Inflammatory macrophage (primary cell): ENCODE measurements at places on chromosomes 7 and 10.
A peak's percentile ranks its signal among the peaks of the same experiment; 100 is the strongest.

DNA sequence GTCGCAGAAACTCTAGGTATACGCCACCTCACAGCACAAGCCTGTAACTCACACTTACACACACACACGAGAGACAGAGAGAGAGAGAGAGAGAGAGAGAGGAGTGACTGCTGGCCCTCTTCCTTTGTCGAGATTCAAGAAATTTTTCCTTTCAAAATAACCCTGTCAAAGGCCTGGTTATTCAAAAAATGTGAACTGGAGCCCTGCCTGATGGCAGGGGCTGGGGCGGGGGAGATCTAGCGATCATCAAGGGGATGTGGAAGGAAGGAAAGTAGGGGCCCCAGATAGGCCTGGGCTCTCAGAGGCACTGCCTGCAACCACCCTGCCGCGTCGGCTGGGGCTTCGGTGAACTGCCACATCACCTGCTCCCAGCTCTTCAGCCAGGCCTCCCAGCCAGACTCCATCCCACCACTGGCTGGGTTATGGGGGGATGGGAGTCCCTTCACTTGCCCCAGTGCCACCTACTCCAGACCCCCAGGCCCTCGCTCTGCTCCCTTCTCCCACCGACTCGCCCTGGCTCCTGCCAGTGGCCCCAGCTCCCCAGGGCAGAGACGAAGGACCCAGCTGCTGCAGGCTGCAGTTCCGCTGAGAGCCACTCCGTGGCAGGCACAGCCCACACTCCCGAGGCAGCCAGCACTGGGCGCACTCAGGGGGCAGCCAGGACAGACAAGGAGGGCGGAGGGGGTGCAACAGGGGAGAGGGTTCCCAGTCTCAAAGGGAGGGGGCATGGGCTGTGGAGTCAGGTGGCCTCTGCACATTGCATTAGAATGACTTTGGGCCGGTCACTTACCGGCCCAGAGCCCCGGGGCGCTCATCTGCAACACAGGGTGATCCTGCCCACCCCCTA lies 15.3 kb downstream of the KCNH2 start:
- DNase-seq = peak; percentile 20

GRCh38 chr10:83978681-83979383 lies 160.5 kb upstream of the GHITM start:
- no peak for DNase-seq

DNA sequence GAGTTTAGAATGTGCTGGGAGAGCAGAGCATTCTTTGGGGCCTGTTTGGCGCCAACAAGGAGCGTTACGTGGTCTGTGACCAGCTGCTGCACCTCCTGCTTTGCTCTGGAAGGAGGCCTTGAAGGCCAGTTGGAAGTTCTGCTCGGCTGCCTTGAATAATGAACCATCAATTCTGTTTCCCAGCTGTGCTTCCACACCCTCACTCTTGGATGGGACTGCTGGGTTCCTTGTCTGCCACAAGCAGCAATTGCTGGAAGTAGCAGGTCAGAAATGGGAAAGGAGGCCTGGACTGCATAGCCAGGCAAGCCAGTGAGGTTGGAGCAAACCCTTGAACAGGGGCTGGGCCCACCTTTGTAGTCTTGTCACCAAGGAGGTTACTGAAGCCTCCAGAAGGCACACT lies 86.6 kb upstream of the INSYN2A start:
- DNase-seq = no peak

DNA sequence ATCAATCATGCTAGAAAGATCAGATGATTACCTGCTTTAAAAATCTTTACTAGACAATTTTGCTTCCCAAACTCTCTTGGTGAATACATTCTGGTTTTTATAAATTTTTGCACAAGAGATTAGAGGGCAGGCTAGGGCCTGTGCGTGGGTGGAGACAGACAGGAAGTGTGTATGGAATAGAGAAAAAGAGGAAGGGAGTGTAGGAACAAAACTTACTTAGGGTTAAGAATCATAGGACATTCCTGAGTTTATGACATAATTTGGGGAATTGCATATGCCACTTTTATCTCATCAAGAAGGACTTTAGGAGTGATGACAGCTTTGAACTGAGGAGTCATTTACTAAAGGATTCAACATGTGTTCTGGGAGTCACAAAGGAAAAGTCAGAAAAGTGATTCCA lies 31.3 kb downstream of the LAMB1 start:
- DNase-seq = peak; percentile 65

DNA sequence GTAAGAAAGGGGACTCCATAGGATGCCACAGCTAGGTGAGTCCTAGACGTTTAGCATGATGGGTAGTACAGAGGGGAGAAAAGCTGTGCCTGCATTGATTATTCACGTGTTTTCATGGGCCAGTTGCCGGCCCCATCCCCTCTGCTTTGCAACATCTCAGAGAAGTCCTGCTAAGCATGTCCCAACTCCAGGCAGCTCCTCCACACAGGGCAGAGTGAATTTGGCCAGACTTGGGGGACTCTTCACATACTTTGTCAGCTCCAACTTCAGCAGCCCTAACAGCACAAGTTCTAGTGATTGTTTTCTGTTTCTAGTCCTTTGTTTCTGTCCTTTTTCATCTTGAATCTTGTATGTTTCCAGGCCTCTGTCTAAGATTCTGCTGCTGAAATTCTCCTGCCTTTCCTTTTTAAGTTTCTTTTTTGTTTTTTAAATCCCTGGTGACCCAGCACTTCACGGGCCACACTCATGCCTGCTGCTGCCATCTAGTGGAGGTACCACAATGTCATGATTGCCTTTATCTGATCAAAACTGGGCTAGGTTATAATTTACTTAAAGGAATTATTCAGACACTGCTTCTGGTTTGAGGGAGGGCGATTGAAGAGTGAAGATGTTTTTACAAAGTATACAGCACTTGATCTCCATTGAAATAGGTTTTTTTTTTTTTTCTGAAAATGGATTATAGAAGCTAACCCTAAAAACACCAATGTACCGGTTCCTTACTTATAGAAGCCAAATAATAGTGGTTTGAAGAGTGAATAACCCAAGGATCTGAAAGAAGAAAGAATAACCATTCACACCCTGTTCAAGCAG lies 276.9 kb downstream of the CSTF2T start:
- DNase-seq = peak; percentile 8

GRCh38 chr10:3635211-3635671 lies 149.8 kb downstream of the KLF6 start:
- no peak for DNase-seq

- DNase-seq = no peak
These were observed 868.0 kb downstream of the KCNMA1 start for GRCh38 chr10:76769582-76769981.

DNA sequence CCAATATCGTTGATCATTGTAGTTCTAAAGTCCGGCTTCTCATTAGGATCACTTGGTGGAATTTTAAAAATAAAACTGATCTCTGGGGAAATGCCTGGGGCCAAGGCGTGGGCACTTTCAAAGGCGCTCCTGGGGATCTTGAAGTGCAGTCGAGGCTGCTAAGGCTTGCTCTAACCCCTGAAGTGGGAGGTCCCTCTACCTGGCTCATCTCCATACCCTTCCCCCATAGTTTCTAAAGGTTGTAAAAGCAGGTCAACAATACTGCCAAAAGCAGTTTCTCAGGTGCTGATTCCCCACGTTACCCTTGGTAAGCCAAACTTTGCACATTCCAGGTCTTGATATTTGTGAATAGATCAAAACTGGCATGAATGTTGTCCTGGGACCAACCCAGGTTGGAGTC lies 79.0 kb upstream of the SP8 start:
- no peak for DNase-seq

GRCh38 chr7:47786557-47787248 lies 161.6 kb downstream of the PKD1L1 start:
- DNase-seq = peak; percentile 32

GRCh38 chr10:72297281-72297804 lies 23.6 kb downstream of the DDIT4 start:
- DNase-seq = peak; percentile 88
